HFFc6 (cell line): ENCODE measurements at places on chromosomes 4 and X. TPM values are rescaled to one million over a fixed set of nuclear protein-coding genes. Genes with fewer than 3 reads are reported as not detected.

DNA sequence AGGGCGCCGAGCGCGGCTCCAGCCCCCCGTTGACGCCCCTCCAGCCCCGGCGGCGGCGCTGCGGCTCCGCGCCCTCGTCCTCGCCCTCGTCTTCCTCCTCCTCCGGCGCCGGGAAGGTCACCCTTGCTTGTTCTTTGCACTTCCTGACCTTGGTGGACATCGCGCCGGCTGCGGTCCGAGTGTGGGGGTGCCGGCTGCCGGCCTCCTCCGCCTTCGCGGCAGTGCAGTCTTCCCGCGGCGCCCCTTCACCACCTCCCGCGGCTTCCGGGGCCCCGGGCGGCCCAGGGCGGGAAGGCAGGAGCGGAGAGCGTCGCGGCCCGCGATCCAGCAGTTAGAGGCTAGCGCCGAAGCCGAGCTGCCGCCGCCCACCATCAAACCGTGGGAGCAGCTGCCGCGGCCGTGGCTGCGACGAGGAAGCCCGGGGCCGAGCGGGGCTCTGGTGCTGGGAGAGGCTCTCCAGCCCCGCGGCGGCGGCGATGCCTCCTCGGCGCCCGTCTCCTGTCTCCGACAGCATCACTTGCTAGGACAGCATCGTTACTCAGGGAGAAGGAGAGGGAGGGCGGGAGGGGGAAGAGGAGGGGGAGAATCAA lies at the start of gene TRPC3:
Gene TRPC3 (minus strand): TSS at position 540 of the 590 bp plus-strand sequence. CDS start 380 bp downstream, at position 160.
- DNase-seq, result no peak

DNA sequence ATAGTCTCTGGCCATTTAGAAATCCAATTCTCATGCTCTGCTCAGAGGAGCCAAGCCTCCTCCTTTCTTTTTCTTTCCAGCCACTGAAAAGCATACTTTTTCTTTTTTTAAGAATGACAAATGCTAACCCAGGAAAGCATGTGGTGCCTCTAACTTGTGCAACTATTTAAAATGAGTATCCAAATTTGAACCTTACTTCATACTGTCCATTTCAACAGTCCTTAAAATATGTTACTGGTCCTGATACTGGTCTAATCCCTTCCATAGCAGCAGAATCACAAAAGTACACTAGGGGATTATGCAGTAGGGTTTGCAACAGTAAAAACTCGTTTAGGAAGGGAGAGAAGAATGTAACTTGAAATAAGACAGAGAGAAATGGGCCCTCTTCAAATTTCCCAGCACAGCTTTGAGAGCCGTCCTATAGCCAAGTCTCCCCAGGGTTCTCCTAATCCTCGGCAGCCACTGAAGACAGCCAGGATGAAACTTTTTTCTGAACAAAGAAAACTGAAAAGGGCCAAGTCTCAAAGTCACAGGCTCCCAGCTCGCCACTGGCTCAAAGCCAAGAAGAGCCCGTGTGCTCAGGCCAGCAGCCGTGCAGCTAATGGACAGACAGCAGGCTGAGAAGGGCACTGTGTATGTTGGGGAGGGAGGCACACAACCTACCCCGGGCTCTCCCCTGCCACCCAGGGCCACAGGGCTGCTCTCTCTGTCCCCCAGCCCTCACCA lies 39.5 kb downstream of the GPC4 start:
- no peak for DNase-seq

DNA sequence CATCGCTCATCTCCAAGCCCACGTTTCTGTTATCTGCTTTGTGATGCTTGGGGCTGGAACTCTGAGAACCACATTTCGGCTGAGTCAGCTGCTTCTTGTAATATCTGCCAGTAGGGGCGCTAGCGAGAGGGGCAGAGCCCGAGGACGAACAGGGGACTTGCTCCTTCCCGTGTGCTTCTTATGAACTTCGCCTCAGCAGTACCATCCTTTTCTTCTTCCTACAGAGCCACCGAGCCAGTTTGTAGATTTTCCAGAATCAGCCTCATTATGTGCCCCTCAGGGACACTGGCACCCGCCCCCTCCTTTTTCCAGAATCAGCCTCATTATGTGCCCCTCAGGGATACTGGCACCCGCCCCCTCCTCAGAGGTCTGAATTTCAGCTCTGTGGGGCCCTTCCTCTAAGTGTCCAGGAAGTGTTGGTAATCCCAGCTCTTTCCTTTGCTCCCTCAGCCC lies 441.7 kb upstream of the RASGEF1B start:
- DNase-seq, result no peak

The TDO2 gene
- total RNA-seq, result not detected in 3 replicates

The CNKSR2 gene
- not detected in 3 replicates for total RNA-seq

GRCh38 chr4:7971159-7971631 lies 31.5 kb upstream of the AFAP1 start:
- DNase-seq, result no peak

The GAGE2A gene
- 0.63 TPM in 1 of 3 replicates, not detected in the others for total RNA-seq

- DNase-seq, result peak; percentile 2
Observed at GRCh38 chrX:53047228-53047627, 1.4 kb upstream of the GPR173 start.

DNA sequence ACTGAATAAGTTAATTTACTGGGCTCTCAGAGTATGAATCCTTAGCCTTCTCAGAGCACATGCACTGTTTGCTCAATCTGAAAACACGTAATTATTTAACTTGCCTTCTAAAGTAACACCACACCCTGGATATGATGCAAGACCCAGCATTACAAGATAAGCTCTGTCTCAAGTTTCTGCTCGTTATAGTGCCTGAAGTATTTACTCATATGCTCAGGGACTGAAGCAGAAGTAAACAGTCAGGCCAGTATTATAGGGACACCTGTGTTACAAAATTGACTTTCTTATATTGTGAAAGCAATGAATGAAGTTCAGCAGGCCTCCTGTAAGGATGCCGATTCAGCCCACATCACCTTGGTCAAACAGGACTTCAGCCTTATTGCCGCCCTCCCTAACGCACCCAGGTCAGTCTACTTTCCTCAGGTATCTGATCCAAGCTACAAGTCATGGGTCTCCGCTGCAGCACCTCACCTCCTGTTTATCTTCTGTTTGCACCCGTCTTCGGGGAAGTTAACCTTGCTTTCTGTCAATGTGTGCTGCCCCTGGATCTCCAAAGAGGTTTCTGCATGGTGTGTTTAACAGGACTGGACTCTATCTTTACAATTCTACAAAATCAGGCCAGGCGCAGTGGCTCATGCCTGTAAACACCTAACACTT lies 42.8 kb upstream of the KLF3 start:
- peak; percentile 26 for DNase-seq

- DNase-seq, result no peak
Observed at GRCh38 chr4:78621395-78621794, 69.8 kb downstream of the ANXA3 start.

- no peak for DNase-seq
Observed at GRCh38 chr4:107993969-107994368, 4.3 kb downstream of the HADH start.

The SLC4A4 gene
- total RNA-seq, result 19.1 to 24.6 TPM (median 23.4 TPM) in 3 replicates

The LINC00632 gene
- 151 to 204 TPM (median 181 TPM) in 3 replicates for total RNA-seq

DNA sequence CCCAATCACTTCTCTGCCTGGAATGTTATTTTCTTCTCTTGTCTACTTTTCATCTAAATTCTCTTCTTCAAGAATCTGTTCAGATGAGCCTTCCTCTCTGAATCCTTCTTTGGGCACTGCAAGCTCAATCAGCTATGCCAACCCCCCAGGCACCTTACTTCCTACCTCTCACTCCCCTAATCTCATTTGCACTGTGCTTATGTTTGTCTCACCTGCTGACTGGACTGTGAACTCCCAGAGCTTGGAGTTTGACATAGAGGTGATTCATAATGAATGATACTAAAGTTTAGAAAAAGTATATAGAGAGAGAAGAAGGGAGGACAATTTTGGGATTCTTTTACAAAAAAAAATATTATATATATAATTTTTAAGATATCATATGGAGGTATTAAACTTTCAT lies 36.3 kb downstream of the ANXA10 start:
- DNase-seq, result no peak

The NXF2 gene
- not detected in 2 replicates for total RNA-seq

The TRIML2 gene
- total RNA-seq, result 1.1 to 3.4 TPM (median 1.1 TPM) in 3 replicates

GRCh38 chr4:39446842-39447573 lies 11.7 kb downstream of the RPL9 start:
- DNase-seq, result no peak

The PPP1R3F gene
- total RNA-seq, result 4.2 to 5.2 TPM (median 4.4 TPM) in 3 replicates

DNA sequence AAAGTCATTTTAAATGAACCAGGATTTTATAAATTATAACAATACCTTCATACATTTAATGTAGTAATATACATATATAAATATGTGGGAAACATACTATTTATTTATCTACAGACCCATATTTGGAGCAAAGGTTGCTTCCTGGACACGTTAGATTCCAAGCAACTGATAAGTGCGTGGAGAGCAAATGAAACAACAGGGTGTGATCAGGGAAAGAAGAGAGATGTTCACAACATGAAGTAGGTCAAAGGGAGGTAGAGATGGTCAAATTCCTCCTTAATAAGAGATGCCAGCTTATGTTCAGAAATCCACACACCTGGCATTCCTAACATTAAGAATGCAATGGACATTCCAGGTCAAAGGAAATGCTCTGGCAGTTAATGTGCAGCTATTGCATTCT lies 53.1 kb upstream of the HPGD start:
- DNase-seq, result no peak

- no peak for DNase-seq
Observed at GRCh38 chr4:182808673-182809416, 108.3 kb downstream of the DCTD start.

DNA sequence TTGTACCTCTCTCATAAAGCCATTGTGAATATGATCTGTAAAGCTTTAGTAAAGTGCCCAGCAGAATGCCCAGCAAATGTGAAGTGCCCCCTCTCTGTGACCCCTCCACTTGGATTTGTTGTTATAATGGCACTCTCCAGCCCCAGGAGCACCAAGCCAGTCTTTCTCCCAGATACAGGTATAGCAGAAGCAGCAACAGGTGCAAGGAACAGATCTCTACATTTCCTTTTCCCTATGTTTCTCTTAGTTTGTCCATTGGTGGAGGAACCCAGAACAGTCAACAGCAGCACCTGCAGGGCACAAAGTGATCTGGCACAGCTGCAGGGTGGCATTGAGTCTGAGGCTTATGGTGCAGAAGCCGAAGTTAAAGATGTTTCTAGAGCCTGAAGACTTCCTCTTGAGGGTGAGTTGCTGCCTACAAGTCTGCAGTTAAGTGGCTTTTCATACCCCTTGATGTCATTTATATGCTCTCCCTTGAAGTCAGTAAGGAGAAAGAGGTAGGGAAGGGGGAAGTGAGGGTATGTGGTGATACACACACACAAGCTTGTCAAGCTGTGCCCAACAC lies 16.1 kb upstream of the CXCL3 start:
- DNase-seq, result no peak

DNA sequence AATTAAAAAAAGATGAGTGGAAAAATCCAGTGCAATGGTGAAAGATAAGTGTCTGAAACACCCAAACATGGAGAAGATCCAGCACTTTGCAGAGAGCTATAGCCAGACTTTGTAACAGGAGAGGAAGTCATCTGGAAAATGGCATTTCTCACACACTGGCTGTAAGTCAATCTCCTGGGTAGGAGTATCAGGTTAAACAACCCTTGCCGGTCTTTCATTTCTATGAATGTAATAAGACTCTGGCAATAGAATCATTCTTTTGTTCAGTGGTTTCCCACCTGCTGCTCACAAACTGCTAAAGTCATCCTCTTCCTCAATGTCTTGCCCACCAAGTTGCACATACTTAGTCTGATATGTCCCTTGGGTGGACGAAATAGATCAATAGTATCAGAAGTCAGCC lies 94.0 kb upstream of the ATP8A1 start:
- no peak for DNase-seq

GRCh38 chrX:149512225-149512885 lies 7.2 kb upstream of the IDS start:
- peak; percentile 30 for DNase-seq

DNA sequence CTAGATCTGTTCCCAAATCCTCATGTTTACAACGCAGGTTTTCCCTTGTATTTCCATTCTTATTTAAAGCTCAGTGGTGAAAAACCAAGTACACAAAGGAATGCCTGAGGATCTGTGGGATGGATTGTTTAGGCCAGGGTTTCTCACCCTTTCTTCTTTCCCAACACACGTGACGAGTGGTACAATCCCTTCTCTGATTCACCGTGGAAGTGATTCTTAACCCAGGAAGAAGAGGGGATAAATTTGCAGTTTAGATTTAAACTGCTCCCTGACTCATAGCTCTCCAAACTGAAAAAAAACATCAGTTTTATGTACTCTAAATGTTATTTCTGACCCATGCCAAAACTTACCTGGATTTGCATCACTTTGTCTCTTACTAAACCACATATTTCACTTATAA lies 17.0 kb downstream of the PAQR3 start:
- DNase-seq, result peak; percentile 56

DNA sequence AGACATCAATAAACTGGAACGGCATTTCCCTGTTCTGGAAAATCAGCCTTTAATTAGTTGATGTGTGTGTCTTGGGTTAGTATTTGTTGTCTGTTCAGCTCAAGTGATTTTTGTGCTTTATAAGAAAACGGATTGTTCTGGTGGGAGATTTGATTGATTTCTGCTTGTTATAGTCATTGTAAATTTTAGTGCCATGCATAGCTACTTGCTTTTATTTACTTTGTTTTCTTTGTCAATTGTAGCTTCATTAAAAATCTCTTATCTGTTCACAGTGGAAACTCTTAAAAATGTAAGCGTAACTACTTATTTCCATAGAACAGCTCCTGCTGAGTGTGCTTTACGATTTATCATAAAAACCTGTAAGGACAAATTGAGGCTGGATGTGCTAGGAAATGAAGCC lies 253.2 kb downstream of the TENM3 start:
- no peak for DNase-seq

- peak; percentile 42 for DNase-seq
Observed at GRCh38 chrX:71542411-71542810, 9.5 kb downstream of the OGT start.

DNA sequence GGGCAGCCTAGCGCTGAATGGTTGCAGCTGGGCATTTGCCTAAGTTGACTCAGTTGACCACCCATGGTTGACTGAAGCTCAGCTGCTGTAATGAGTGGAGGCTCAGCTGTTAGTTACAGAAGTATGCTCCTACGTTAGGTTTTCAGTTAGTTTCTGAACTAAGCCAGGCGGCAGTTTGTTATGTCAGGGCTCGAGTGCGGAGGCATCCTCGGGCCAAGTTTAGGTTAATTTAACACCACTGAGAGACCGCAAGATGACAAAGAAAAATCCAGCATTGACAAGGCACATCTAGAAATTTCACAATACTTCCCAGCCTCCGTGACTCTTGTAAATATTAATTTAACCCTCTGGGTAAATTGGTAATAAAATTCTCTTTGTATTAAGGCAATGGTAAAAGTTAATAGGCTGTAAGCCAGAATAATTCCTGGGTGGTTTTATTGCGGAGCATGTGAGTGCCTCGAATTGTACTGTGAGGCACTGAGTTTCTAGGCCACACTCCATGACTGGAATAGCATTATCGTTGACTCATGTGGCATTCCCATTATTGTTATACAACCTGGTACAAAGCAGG lies 33.1 kb upstream of the CDKN2AIP start:
- DNase-seq, result no peak

The PWWP3B gene
- not detected in 3 replicates for total RNA-seq

- DNase-seq, result peak; percentile 75
Observed at GRCh38 chrX:2351321-2351720, 149.5 kb downstream of the DHRSX start.

The TNIP3 gene
- total RNA-seq, result 0.41 to 0.70 TPM (median 0.53 TPM) in 3 replicates

The BEX2 gene
- total RNA-seq, result not detected in 3 replicates

The SPANXA2 gene
- 0.37 to 162 TPM (median 0.99 TPM) in 3 replicates for total RNA-seq

DNA sequence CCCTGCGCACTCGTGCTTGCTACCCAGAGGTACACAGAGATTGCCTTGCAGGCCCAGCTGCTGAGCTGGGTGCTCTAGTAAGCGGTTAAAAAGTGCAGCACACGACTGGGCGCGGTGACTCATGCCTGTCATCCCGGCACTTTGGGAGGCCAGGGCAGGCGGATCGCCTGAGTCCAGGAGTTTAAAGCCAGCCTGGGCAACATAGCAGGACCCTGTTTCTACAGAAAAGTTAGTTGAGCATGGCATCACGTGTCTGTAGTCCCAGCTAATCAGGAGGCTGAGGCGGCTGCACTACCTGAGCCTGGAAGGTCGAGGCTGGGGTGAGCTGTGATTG lies 5.5 kb downstream of the UVSSA start:
- no peak for DNase-seq
